ENCODE measurements at places on chromosomes 11 and 22.

GRCh38 chr11:75767228-75767572 lies 1.4 kb upstream of the DGAT2 start:
- no peak for DNase-seq

- no peak for DNase-seq
These were observed 42.9 kb downstream of the CTNND1 start for GRCh38 chr11:57804466-57804865.

- DNase-seq: no peak
These were observed 120.8 kb upstream of the APOA1 start for GRCh38 chr11:116958246-116958645.

GRCh38 chr11:133942577-133942976 lies 14.2 kb downstream of the IGSF9B start:
- no peak for DNase-seq

DNA sequence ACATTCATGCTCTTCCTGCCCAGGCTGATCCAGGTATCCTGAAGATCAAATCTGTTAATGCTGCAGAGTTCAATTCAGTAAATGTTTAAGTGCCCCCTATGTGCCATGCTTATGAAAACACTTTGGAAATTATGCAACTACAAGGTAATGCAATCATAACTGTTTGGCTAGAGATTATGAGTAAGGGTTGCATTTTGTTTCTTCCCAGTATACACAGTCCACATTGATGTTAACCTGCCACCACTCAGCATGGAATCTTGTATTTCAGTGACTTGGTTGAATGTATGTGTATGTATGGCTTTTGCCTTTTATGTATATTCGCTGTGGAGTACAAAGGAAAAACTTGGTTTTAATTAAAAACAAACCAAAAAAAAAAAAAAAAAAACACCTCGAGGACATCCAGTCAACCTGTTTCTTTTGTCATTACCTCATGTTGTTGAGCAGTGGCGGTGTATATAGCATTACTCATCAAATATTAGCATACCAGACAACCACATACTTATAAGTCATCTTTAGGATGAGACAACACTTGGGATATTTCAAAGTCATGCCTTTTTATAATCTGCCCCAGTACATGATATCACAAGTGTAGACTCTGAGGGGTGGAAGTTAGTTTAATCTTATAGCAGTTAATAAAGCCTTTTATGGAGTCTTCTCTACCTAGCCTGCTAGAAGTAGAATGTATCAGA lies 86.1 kb upstream of the HORMAD2 start:
- DNase-seq: no peak

- DNase-seq: no peak
These were observed 23.3 kb upstream of the PPFIA1 start for GRCh38 chr11:70247042-70247709.

GRCh38 chr22:35749808-35750207 lies 32.1 kb downstream of the APOL5 start:
- DNase-seq: no peak

DNA sequence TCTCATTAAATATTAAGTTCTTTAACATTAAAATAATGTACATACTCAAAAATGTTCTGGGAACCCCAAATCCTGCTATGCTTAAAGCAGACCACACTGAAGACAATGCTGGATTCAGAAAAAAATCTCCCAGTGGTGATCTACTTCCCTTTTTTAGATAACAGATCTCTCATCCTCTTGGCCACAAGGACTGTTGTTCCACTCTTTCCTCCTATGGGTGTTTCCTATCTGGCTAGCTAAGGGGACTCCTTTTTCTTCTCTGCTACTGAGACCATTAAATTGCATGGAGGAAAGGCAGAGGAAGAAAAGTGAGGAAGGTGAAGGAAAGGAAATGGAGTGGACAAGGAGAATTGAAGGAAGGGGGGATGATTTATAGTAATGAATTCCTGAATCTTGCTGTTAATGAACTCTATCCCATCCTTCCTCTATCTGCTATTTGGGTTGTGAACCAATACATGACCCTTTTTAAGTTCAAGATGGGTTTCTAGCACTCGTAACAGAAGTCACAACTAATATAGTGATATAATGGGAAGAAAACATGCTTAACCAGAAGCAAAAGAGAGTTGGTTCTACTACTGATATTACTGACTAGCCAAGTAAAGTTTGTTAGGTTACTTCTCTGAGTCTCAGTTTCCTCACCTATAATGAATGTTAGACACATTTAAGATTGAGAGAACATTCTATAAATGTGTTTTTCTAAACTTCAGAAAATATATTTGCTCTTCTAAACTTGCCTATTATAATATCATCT lies 53.2 kb downstream of the PIK3C2A start:
- DNase-seq: no peak

GRCh38 chr11:74008373-74009229 lies at the start of gene UCP3:
TSS of gene UCP3 (minus strand) at chr11:74009085. CDS start at chr11:74007042, 2,043 bp downstream.
- no peak for DNase-seq

- no peak for DNase-seq
These were observed 93.4 kb downstream of the NTM start for GRCh38 chr11:131463649-131464425.

GRCh38 chr11:122156940-122157382 lies 40.9 kb upstream of the BLID start:
- no peak for DNase-seq

GRCh38 chr11:914747-915501 lies 4.3 kb upstream of the CHID1 start:
- no peak for DNase-seq

DNA sequence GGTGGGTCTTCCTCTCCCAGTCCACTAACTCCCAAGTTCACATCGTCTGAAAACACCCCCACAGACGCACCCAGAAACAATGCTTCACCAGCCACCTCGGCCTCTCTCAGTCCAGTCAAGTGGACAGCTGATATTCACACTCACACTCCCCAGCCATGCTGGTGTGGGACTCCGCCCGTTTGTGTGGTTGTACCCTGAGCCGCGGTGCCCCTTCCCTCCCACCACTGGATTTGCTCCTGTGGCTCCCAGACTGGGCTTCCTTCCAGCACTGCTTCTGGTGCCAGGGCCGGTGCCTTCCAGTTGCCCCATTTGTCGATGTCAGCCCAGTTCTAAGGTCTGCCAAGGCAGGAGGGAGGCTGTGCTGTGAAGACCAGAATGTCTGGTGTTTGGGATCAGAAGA lies 37.9 kb upstream of the PLET1 start:
- DNase-seq: no peak

GRCh38 chr11:111086058-111086457 lies 159.5 kb upstream of the POU2AF2 start:
- no peak for DNase-seq

GRCh38 chr22:39947220-39948216 lies 12.7 kb upstream of the TMA7B start:
- DNase-seq: no peak

DNA sequence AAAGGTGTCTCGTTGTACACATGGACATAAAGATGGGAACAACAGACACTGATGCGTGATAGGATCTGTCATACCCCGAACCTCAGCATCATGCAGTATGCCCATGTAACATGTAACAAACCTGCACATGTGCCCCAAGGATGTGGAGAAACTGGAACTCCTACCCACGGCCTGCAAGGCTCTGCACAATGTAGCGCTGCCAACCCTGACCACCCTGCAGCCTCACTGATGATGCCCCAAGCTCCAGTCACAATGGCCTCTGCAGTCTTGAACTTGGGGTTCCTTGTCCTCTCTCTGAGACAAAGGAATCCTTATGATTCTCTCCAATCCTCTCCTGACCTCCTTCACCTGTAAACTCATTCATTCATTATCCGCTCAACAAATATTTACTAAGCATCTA lies 14.2 kb downstream of the LMO1 start:
- no peak for DNase-seq

DNA sequence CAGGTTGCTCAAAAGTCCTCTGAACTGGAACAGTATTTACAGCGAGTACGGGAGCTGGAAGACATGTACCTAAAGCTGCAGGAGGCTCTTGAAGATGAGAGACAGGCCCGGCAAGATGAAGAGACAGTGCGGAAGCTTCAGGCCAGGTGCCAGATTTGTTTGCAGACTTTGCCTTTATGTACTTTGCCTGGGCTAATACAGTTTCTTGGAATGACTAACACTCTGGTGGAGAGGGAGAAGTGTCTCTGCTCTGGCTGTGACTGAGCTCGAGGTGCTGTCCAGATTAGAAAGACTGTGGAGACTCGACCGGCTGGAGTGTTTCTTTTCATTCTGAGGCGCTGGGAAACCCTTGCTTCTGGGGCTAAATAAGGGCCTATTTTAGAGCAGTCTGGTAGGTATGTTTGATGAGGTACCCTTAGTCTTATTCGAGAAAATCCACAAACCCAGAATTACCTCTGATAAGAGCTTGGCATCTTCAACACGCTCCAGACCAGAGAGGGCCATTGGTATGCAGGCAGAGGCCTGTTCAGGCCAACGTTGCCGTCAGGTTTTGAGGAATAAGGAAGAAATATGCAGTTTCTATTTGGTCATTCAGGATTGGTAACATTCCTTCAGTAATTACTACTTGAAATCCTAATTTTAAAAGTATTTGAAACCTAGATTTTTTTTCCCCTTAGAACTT lies 76.5 kb downstream of the SWAP70 start:
- DNase-seq: no peak

GRCh38 chr11:70128435-70128906 lies 50.4 kb downstream of the ANO1 start:
- DNase-seq: no peak

DNA sequence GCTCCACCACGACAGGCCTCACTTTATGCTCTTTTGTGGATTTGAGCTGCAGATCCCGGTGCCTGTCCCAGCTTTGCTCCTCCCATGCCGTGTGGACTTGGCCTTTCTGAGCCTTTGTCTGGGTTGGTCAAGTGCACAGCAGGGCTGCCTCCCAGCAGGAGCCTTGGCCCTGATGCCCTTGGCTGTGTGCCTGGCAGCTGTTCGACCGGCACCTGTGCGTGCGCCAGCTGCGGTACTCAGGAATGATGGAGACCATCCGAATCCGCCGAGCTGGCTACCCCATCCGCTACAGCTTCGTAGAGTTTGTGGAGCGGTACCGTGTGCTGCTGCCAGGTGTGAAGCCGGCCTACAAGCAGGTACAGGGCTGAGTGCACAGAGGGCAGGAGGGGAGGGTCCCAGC lies 46.5 kb downstream of the MYO7A start:
- no peak for DNase-seq

GRCh38 chr11:111698852-111699559 lies 67.2 kb downstream of the PPP2R1B start:
- DNase-seq: no peak

GRCh38 chr11:74397501-74398243 lies 561 bp downstream of the PGM2L1 start:
- no peak for DNase-seq

DNA sequence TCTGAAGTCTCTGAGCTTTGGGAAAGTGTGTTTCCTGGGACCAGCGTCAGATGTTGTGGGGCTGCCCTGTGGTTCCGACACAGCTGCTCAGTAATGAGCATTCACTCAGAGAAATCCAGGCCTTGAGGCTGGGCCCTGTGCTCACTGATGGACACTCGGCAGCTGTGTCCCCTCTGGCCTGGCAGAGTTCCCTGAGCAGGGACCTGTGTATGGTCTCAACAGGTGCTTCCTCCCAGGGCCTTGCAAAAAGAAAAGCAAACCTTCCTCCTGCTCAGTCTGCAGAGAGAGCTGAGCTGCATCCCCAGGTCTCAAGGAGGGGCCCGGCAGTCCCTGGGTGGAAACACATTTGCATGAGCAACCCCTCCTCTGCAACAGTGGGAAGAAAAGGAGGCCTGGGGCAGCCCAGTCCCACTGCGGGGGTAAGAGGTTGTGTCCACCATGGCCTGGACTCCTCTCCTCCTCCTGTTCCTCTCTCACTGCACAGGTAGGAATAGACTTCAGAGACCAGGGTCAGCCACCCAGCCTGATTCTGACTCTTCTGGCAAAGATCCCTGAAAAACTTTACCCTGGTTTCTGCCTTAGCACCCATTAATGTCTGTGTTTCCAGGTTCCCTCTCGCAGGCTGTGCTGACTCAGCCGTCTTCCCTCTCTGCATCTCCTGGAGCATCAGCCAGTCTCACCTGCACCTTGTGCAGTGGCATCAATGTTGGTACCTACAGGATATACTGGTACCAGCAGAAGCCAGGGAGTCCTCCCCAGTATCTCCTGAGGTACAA lies 131.2 kb downstream of the VPREB1 start:
- DNase-seq: no peak

- DNase-seq: no peak
These were observed at the start of gene MRGPRF for GRCh38 chr11:69013009-69013951. TSS of gene MRGPRF (minus strand) at chr11:69013246. CDS start at chr11:69009901, 3,345 bp downstream.

DNA sequence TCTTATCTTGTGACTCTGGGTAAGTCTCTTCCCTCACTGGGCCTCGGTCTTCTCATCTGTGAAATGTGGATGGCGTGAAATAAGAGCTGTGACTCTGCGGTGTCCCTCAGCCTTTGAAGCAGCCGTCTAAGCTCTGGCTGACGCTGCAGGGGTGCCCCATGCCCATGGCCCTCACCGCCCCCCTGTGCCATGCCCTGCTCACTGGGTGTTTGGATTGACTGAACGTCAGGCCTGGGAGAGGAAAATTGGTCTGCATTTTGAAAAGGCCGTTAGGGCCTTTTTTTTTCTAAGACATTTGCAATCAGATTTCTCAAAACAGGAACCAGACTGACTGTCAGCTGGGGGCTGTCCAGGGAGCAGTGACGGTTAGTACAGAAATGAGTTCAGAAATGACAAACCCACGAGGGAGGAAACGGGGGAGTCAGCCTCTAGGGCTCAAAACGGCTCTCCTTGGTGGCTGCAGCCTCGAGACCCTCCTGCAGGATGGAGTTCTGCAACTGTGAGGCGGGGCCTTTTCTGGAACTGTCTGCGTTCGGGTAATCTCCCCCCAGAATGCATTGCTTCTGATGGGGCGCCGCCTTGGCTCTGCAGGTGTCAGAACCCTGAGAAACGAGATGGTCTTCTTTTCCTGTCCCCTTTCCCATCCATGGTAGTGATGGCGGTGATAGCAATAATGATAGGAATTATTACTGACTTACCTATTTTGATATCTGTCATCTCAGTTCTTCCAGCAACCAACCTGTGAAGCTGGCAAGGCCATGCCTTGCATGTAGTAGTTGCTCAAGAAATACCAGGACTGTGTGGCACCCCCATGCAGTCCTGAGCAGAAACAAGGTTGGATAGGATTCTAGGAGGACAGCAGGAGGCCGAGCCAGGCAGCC lies 2.0 kb downstream of the GRK2 start:
- no peak for DNase-seq

DNA sequence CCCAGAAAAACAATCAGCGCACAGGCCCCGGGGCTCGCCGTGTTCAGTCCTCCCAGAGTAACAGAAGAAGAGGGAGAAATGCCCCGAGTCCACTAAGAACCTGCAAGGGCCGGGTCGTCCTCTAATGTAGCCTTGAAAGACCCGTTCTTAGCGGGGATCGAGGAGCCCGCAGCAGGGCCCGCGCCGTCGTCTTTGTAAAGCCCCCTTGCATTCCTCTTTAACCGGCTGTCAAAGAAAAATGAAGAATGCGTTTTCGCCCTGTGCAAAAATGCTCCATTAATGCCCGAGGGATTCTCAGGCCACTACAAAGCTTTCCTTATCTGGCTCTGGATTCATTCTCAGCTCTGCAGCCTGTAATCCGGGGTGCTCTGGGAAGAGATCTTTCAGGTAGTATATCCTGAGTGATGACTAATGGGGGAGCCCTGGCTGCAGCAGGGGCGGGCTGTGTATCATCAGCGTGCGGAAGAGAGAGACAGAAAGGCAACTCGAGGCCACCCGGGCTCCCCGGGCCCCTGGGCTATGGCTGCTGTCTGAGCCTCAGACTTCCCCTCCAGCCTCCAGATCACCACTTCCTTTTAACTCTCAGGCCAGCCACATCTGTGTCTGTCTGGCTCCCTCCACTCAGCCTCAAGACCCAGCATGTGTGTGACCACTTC lies 78.2 kb downstream of the FBLN1 start:
- DNase-seq: no peak
